Endothelial cell of umbilical vein (primary cell): ENCODE measurements at places on chromosomes 3 and 15.

GRCh38 chr15:71250936-71251583 is 135.8 kb downstream of the THSD4 start:
- H3K4me1 ChIP-seq, result peaks cover 31% of the 10 kb centered on the region
- H3K4me3 ChIP-seq, result no peak overlapping the region
- DNase-seq, result peak; percentile 52
- H3K27me3 ChIP-seq, result no peaks in the 10 kb centered on the region
- H3K27ac ChIP-seq, result peak overlapping the region; percentile 60
- H3K36me3 ChIP-seq, result no peaks in the 10 kb centered on the region

- peaks cover 16% of the 10 kb centered on the region for H3K4me1 ChIP-seq
- H3K27ac ChIP-seq, result peak overlapping the region; percentile 64
- DNase-seq, result no peak
- peak overlapping the region; percentile 59 for H3K4me3 ChIP-seq
Observed at GRCh38 chr15:64163659-64164362, 989 bp upstream of the PPIB start.

DNA sequence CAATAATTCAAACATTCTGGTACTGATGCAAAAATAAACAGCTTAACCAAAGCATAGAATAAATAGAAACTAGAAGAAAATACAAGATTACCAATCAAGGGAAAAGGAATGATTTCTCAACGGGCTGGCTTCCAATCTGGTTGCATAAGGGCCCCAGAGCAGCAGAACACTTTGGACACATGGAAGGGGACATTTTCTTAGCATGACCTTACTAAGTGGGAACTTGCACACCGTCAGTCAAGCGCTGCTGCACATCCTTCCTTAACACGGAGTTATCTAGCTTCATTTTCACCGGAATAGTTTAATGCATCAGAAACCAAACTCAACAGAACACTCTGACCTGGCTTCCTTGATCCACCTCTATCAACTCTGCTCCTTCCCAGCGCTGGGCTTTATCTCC is 388.5 kb downstream of the VPS13C start:
- no peaks in the 10 kb centered on the region for H3K36me3 ChIP-seq
- H3K27ac ChIP-seq, result no peak overlapping the region
- H3K4me3 ChIP-seq, result no peak overlapping the region
- no peaks in the 10 kb centered on the region for H3K4me1 ChIP-seq
- H3K27me3 ChIP-seq, result no peaks in the 10 kb centered on the region

- no peaks in the 10 kb centered on the region for H3K4me1 ChIP-seq
- peak; percentile 39 for DNase-seq
- no peak overlapping the region for H3K27ac ChIP-seq
- no peak overlapping the region for H3K4me3 ChIP-seq
Observed at GRCh38 chr3:100759159-100759558, 49.9 kb downstream of the TFG start.

DNA sequence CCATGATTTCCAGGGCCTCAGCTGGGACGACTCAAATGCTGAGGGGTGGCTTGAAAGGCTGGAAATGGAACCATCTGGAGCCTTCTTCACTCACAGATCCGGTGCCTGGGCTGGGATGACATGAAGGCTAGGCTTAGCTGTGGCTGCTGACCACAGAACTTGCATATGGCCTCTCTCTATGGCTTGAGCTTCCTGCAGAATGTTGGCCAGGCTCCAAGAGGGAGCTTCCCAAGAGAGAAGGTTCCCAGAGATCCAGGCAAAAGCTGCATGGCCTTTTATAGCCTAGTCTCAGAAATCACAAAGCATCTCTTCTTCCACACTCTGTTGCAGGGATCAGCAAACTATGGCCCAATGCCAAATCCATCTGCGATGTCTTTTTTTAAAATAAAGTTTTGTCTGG is 44.8 kb downstream of the GATM start:
- DNase-seq, result no peak
- H3K27ac ChIP-seq, result no peak overlapping the region
- no peaks in the 10 kb centered on the region for H3K36me3 ChIP-seq
- H3K27me3 ChIP-seq, result no peaks in the 10 kb centered on the region

- no peaks in the 10 kb centered on the region for H3K4me1 ChIP-seq
- H3K27me3 ChIP-seq, result peaks cover 8% of the 10 kb centered on the region
- H3K27ac ChIP-seq, result no peak overlapping the region
- H3K36me3 ChIP-seq, result no peaks in the 10 kb centered on the region
Observed at GRCh38 chr15:85276508-85276907, 103.9 kb upstream of the AKAP13 start.

- H3K4me1 ChIP-seq, result peaks cover 3% of the 10 kb centered on the region
- no peak for DNase-seq
- H3K27ac ChIP-seq, result no peak overlapping the region
- no peak overlapping the region for H3K4me3 ChIP-seq
Observed at GRCh38 chr3:65843732-65844131, 195.0 kb downstream of the MAGI1 start.

GRCh38 chr15:72289597-72290325 is 17.4 kb upstream of the PARP6 start:
- DNase-seq, result no peak
- H3K27ac ChIP-seq, result no peak overlapping the region
- peaks cover 11% of the 10 kb centered on the region for H3K27me3 ChIP-seq
- no peak overlapping the region for H3K4me3 ChIP-seq
- H3K4me1 ChIP-seq, result no peaks in the 10 kb centered on the region

- H3K27ac ChIP-seq, result no peak overlapping the region
- no peak overlapping the region for H3K4me3 ChIP-seq
- no peak for DNase-seq
- peaks cover 12% of the 10 kb centered on the region for H3K27me3 ChIP-seq
- H3K36me3 ChIP-seq, result no peaks in the 10 kb centered on the region
Observed at GRCh38 chr3:10504171-10505049, 976 bp downstream of the ATP2B2 start.

DNA sequence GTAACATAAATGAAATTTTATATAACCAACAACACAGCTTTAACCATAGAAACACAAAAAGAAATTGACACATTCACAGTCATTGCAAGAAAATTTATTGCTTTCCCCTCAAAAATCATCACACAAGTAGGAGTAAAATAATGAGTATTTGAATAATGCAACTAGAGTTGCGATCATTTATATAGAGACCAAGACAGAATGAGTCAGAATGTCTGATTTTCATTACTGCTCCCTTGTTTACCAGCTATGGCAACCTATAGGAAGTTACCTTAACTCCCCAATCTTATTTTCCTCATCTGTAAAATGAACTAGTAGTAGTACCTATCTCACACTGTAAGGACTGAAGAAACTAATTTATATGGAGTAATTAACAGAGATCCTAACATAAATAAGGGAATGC is 105.4 kb upstream of the CTDSPL start:
- no peak for DNase-seq
- H3K4me1 ChIP-seq, result no peaks in the 10 kb centered on the region
- no peaks in the 10 kb centered on the region for H3K27me3 ChIP-seq
- no peak overlapping the region for H3K27ac ChIP-seq

GRCh38 chr15:57111002-57111401 is 192.6 kb downstream of the TCF12 start:
- H3K4me3 ChIP-seq, result no peak overlapping the region
- no peaks in the 10 kb centered on the region for H3K27me3 ChIP-seq
- H3K27ac ChIP-seq, result no peak overlapping the region

DNA sequence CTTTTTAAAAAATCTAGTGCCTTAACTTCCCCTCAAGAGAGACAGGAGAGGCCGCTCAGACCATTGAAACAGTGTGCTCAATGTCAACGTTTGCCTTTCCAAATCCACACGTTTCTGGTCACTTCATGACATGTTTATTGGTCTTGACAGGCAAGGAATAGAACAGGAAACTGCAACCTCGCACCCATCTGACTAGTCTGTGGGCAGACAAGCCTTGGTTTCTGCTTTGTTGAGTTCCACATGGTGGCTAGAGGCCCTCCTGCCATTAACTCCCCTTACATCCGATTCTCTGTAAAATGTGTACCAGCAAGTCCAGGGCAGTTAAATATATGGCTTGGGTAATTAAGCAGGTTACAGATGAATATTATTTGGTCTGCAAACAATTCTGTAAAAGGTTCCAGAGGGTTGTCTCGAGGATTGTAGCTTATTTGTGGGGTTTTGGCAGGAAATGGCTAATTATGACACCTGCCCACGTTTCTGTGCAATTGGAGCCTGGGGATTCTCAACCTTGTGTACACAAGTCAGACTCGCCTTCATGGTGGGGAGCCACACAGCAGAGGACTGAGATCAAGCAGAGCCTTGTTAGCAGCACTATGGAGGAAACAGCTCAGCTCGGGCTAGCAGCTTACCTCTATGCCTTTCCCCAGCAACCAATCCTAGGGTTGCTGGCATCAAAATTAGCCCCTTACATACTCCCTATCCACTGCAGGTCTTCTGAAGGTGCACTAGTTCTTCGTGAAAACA is 317.5 kb upstream of the IGF1R start:
- DNase-seq, result no peak
- no peaks in the 10 kb centered on the region for H3K27me3 ChIP-seq
- no peaks in the 10 kb centered on the region for H3K36me3 ChIP-seq
- H3K4me1 ChIP-seq, result no peaks in the 10 kb centered on the region

DNA sequence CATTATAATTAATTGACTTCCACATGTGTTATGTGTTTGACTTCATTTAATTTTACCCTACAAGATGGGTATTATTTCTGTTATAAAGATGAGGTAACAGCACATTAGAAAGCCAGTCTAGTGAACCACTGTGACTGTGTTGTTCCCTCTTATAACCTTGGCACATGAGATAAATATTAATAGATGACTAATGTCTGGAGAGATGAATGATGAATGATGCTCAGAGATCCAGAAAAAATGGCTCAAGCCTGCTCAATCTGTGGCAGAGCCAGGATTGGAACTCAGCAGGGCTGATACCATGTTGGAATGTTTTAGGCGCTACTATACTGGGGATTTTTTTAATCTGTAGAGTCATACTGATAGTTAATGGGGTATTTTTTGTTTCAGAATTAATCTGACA is 118.8 kb upstream of the PTX3 start:
- no peaks in the 10 kb centered on the region for H3K36me3 ChIP-seq
- H3K4me3 ChIP-seq, result no peak overlapping the region
- no peaks in the 10 kb centered on the region for H3K27me3 ChIP-seq
- peaks cover 3% of the 10 kb centered on the region for H3K4me1 ChIP-seq

GRCh38 chr15:82371656-82372055 is 22.4 kb upstream of the GOLGA6L10 start:
- no peaks in the 10 kb centered on the region for H3K27me3 ChIP-seq
- H3K36me3 ChIP-seq, result no peaks in the 10 kb centered on the region
- DNase-seq, result no peak
- no peaks in the 10 kb centered on the region for H3K4me1 ChIP-seq
- no peak overlapping the region for H3K4me3 ChIP-seq

DNA sequence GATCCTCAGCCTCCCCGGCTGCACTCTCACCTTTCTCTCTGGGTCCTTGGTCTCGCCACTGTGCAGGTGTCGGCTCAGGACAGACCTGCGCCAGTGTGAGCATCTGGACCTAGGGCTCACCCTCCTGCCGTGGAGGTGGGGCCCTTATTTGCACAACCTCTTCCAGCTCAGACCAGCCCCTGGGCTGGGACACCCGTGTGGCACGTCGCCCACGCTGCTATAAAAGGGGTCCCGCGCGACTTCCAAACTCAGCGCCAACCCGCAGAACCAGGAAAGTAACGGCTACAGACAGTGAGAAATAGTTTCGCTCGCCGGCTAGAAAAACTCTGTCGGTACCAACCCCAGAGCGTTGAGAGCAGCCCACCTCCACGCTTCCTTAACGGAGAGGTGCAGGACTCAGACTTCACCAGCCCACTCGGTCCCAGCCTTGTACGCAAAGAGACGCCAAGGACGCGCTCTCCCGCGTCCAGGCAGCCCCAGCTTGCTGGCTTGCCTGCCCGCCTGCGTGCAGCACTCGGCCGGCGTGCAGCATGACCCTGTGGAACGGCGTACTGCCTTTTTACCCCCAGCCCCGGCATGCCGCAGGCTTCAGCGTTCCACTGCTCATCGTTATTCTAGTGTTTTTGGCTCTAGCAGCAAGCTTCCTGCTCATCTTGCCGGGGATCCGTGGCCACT is at the start of the genes DUOX2 and DUOXA2:
Gene DUOX2 (minus strand): TSS at position 97 of the 675 bp plus-strand sequence. CDS start 761 bp downstream, outside the sequence.
Gene DUOXA2 (plus strand): TSS at position 251 of the 675 bp plus-strand sequence. CDS start 280 bp downstream, at position 531.
- DNase-seq, result no peak
- H3K27ac ChIP-seq, result no peak within 1 kb of the TSS
- H3K36me3 ChIP-seq, result no peaks in the 10 kb centered on the region

DNA sequence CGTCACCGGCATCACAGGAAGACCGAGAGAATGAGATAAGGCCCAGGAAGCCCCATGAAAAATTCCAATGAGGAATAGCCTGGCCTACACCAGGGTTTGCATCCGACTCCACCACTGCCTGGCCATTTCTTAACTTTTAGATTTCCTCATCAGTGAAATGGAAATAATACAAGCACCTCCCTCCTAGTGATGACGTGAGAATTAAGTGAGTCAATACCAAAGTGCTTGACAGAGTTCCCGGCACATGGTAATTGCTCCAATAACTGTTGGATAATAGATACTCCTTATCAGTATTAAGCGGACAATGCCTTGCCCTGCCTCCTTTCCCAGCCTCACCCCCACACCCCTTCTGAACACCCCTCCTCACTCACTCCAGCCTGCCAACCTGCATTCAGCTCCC is 105.4 kb downstream of the TLE3 start:
- H3K4me3 ChIP-seq, result no peak overlapping the region
- H3K27ac ChIP-seq, result no peak overlapping the region
- H3K4me1 ChIP-seq, result no peaks in the 10 kb centered on the region
- no peak for DNase-seq

- H3K27me3 ChIP-seq, result no peaks in the 10 kb centered on the region
- no peak for DNase-seq
- H3K4me3 ChIP-seq, result no peak overlapping the region
- peak overlapping the region; percentile 99 for H3K27ac ChIP-seq
- H3K36me3 ChIP-seq, result no peaks in the 10 kb centered on the region
- H3K4me1 ChIP-seq, result peaks cover 34% of the 10 kb centered on the region
Observed at GRCh38 chr15:84910928-84911623, 26.6 kb downstream of the SLC28A1 start.

- no peak overlapping the region for H3K4me3 ChIP-seq
- H3K27me3 ChIP-seq, result no peaks in the 10 kb centered on the region
- H3K4me1 ChIP-seq, result no peaks in the 10 kb centered on the region
- no peaks in the 10 kb centered on the region for H3K36me3 ChIP-seq
- no peak overlapping the region for H3K27ac ChIP-seq
Observed at GRCh38 chr3:153331676-153332075, 169.7 kb downstream of the RAP2B start.

GRCh38 chr3:29329986-29330890 is 49.4 kb downstream of the RBMS3 start:
- no peak overlapping the region for H3K4me3 ChIP-seq
- peaks cover 30% of the 10 kb centered on the region for H3K4me1 ChIP-seq
- no peak for DNase-seq
- no peak overlapping the region for H3K27ac ChIP-seq

DNA sequence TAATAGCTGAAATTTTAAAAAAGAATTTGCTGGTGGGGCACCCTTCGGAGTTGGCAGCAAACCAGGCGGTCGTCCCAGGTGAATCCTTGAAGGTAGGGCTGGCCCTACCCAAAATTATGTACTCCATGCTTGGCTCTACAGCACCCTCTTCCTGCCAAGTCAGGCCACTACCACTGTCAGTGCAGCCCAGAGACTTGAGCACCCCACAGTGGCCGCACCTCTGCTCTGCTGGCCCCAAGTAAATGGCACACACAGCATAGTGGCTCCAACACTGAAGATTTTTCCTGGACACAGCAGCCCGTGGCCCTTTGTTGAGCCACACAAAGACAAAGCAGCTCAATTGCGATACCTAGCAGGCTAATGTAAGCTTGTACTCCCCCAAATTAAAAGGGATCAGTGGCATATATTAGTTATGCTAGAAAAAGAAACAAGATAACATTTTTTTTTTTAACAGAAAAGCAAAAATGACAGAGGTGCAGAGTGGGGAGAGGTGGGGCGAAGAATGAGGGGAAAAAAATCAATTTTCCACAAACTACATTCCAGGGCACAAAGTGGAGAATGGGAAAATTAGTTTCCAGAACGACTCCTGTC is 250.5 kb downstream of the UACA start:
- no peaks in the 10 kb centered on the region for H3K36me3 ChIP-seq
- H3K27me3 ChIP-seq, result peaks cover 3% of the 10 kb centered on the region
